Fibroblast of gingiva (primary cell): ENCODE measurements at places on chromosomes 6 and 20.
A peak's percentile ranks its signal among the peaks of the same experiment; 100 is the strongest.

GRCh38 chr20:49138431-49138830 lies 49.7 kb downstream of the STAU1 start:
- no peak for DNase-seq

- peak; percentile 23 for DNase-seq
These were observed 152.4 kb upstream of the SNX9 start for GRCh38 chr6:157670466-157671186.

DNA sequence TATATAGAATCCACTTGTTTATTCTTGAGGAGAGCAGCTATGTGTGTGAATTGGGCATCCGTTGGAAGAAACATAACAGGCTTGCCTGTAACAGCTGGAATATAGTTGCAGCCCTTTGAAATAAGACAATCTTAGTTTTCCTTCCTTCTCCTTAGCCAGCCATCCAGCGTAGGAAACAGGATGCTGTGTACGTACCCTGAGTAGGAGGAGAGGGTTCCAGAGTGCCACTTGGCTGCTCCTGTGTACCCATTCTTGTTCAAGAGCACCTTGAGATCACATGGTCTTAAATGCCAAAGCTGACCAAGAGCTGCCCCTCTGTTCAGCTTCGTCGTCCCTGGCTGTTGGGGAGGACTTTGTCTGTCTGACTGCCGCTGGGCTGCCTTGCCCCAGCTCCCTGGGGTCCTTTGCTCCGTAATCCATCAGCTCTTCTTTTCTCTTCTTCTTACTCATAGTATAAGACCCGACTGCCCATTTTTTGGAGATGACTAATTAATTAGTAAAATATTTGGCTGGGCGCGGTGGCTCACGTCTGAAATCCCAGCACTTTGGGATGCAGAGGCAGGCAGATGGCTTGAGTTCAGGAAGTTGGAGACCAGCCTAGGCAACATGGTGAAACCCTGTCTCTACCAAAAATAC lies 49.0 kb downstream of the RREB1 start:
- DNase-seq: peak; percentile 77

GRCh38 chr20:57287007-57287880 lies 20.8 kb upstream of the BMP7 start:
- DNase-seq: no peak

DNA sequence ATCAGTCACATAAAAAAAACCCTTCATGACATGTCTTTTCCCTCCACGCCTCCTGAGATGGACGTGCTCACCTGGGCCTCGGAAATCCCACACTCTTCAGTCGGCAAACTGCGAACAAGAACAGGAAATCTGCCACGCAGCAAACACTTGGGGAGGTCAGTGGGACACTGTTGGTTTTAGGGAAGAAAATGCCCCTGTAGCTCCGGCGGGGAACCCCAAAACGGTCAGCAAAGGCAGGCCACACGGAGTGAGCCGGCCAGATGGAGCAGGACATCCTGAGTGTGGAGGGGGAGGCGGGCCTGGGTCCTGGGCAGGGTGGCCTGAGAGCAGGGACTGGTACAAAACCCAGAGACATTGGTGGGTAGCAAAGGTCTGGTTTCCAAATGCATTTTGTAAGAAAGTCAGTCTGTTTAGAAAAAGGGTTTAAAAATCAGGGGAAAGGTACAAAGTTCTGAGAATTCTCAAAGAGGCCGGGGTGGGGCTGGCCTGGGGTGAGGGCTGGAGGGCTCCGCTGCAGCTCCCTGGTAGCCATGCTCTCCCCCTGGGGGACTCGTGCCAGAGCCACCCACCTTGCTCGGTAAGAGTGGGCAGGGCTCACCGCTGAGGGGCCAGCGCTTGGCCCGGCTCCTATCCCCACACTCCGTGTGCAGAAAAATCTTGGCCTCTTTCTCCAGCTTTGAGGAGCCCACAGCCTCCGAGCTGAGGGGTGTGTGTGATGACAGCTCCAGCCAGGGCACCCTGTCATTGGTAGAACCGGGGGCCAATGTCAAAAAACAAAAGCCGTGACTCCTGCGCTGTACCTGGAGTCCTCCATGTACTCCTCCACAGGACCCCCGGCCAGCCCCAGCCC lies 5.2 kb downstream of the SLC2A4RG start:
- DNase-seq: no peak

GRCh38 chr6:134634966-134635365 lies 314.9 kb downstream of the ALDH8A1 start:
- no peak for DNase-seq

- DNase-seq: no peak
These were observed 25.3 kb upstream of the CHRNA4 start for GRCh38 chr20:63386491-63386890.

DNA sequence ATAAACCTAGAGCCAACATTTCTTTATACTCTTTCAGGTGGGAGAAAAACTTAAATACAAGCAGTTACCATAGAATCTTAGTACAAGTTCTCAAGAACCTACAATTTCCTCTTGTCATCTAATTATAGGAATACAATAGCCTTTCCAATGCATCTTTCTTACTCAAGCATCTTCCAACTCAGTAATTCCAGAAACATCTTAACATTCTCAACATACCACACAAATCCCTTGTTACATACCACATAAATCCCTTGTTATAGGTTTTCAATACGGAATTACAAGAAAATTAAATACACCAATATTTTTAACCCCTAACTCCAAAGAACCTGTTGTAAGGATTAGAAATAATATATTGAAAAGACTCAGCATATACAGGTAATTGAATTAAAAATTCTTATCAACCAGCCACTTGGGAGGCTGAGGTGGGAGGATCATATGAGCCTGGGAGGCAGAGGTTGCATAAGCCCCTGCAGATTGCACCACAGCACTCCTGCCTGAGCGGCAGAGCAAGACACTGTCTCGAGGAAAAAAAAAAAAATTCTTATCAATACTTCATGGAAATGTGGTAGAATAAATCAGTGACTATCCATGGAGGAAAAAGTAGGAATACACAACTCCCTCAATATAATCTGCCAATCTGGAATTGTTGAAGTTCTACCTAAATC lies 127.5 kb upstream of the CCDC28A start:
- DNase-seq: no peak

DNA sequence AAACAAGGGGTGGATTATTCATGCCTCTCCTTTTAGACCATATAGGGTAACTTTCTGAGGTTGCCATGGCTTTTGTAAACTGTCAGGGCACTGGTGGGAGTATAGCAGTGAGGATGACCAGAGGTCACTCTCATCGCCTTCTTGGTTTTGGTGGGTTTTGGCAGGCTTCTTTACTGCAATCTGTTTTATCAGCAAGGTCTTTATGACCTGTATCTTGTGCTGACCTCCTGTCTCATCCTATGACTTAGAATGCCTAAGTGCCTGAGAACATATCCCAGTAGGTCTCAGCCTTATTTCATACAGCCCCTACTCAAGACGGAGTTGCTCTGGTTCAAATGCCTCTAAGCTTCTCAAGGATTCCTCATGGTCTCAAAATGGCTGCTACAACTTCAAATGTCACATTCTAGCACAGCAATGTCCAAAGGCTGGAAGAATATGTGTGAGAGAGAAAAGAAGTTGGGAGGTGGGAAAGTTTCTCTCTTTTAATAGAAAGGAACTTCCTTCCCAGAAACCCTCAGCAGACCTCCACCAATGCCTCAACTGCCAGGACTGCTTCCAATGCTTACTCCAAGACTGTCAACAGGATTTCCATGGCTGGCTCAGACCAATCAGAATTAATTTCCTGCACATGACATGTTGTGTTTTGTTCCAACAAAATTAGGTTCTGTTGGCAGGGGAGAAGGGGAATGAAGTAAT lies 46.6 kb upstream of the SLC9A8 start:
- peak; percentile 32 for DNase-seq

DNA sequence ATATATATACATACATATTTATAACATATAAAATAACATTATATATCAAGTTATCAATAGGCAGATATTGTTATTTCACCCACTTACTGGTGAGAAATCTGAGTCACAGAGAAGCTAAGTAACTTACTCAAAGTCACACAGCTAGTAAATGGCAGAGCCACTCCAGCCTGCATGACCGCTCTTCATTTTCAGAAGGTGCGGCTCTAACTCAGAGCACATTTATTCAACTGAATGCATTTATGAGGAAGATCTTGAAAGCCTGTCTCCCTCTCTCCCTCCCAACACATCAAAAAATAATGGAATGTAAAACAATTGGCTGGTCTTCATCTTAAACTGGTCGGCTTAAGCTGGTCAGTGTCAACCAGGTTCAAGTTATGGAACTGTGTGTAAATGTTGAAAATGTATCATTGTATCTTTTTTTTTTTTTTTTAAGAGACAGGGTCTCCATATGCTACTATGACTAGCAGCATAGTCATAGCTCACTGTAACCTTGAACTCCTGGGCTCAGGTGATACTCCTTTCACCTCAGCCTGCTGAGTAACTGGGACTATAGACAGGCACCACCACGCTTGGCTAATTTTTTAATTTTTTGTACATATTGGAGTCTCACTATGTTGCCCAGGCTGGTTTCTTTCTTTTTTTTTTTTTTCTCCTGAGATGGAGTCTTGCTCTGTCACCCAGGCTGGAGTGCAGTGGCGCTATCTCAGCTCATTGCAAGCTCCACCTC lies 70.7 kb upstream of the NCOA3 start:
- DNase-seq: no peak

- peak; percentile 48 for DNase-seq
These were observed 1.7 kb downstream of the LOC128125822 start for GRCh38 chr6:63573899-63574553.

DNA sequence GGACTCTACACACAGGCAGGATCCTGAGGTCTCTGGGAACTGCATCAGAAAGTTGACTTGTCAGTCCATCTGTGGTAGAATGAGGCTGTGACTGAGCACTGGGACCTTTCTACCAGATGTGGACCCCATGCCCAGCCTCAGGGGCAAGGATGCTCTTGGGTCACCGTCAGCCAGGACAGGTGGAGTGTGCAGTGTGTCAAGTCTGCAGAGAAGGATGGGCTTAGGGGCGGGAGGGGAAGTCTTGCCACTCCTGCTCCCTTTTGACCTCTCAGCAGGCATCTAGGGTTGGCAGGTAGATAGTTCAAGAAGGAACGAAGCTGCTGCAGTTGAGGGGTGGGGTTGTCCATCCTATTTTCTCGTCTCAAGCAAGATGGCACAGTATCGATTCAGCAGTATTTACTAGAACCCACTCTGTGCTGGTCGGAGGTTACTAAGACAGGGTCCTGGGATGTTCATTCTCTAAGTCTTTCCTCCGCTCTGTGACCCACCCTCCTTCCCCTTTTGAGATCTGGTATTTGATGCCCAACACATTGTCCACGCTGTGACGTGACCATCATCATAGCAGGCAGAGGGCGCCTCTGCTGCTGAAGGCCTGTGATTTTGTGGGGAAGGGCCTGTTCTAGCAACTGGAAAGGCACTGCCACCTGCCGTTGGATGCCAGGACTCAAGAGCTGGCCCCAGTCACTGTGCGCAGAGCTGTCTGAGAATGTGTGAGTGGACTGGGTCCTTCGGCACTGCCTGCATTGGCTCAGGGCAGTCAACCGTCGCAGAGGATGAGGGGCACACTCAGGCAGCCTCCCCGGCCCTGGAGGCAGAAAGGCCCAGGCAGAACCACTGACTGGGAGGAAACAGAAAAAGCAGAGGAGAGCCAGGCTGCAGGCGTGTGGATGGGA lies 23.2 kb downstream of the RBCK1 start:
- peak; percentile 76 for DNase-seq

DNA sequence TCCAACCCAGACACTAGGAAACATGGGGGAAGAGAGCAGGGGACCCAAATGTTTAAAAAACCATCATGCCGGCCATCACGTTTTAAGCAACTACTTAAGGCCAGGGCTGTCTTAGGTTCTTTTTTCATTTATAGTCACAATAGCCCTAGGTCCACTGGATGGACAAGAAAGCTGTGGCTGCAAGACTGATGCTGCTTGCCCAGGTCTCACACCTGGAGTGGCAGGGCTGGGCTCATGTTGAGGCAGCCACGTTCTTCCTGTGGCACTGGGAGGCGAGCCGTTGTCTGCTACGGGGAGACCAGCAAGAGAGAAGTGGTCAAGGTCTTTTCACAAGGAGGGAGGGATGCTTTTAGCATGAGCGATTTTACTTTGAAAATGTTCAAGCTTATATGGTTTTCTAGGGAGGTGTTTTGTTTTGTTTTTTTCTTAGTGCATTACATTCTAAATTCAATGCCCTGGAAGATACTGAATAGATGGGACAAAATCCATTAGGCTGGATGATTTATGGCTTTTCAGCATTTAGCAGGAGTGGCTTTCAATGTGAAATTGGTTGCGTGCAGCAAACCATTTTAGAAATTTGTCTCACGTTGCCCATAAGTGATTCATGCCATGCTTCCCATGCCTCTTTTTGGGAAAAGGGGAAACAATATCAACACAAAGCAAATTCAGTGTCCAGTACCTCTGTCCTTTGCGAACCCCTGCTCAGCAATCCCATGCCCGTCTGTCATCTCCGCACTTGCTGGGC lies 106.6 kb upstream of the SNX9 start:
- peak; percentile 24 for DNase-seq
